ENCODE measurements at places on chromosomes 7 and 10. TPM values are rescaled to one million over a fixed set of nuclear protein-coding genes. Genes with fewer than 3 reads are reported as not detected.

ALDH18A1 gene
- 91.1 TPM for total RNA-seq

DNA sequence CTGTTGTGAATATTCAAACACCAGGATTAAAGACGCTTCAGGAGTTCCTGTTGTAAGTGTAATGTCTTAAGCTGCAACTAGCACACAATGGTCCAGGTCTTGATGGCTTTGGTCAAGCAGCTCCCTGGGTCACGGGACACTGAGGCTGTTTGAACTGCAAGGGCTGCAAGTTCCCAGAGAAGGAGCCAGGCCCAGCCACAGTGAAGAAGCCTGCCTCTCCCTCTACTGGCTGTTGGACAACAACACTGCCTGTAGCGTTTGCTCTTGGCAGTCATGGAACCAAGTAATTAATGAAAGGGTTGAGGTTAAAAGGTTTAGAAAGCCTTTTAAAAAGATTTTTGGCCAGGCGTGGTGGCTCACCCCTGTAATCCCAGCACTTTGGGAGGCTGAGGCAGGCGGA, 31.9 kb upstream of the GUSB start:
- H3K27me3 ChIP-seq = peaks cover 12% of the 10 kb centered on the region
- no peak for DNase-seq
- H3K4me1 ChIP-seq = no peaks in the 10 kb centered on the region

OIT3 gene
- not detected for total RNA-seq

GRCh38 chr10:71236286-71236685, 23.9 kb downstream of the UNC5B start:
- H3K27me3 ChIP-seq = no peaks in the 10 kb centered on the region
- no peak overlapping the region for H3K27ac ChIP-seq
- no peak for DNase-seq
- H3K4me1 ChIP-seq = no peaks in the 10 kb centered on the region
- H3K4me3 ChIP-seq = no peak overlapping the region

DNA sequence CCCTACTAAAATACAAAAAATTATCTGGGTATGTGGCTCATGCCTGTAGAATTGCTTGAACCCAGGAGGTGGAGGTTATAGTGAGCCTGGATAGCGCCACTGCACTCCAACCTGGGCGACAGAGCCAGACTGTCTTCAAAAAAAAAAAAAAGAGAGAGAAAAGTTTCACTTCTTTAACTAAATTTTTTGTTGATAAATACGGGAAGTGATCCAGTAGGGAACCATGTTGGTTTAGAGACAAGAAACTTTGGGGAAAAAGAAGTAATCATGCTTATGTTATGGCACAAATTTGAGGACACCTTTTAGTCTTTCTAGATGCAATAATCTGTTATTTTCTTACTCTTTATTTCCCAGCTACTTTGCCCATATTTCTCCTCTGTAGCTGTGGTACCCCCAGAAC, 309.7 kb downstream of the TYW1 start:
- peaks cover 13% of the 10 kb centered on the region for H3K4me1 ChIP-seq
- peaks cover 24% of the 10 kb centered on the region for H3K36me3 ChIP-seq
- no peak overlapping the region for H3K4me3 ChIP-seq
- H3K27ac ChIP-seq = no peak overlapping the region
- H3K27me3 ChIP-seq = no peaks in the 10 kb centered on the region

PCGF6 gene
- 19.0 TPM for total RNA-seq
